Psoas muscle (tissue), 8 donors: ENCODE measurements at places on chromosomes 16 and 17. TPM values are rescaled to one million over a fixed set of nuclear protein-coding genes. Genes with fewer than 3 reads are reported as not detected.

GRCh38 chr16:720447-720989 lies 428 bp upstream of the ANTKMT start:
- peak; percentile 44 for DNase-seq

DNA sequence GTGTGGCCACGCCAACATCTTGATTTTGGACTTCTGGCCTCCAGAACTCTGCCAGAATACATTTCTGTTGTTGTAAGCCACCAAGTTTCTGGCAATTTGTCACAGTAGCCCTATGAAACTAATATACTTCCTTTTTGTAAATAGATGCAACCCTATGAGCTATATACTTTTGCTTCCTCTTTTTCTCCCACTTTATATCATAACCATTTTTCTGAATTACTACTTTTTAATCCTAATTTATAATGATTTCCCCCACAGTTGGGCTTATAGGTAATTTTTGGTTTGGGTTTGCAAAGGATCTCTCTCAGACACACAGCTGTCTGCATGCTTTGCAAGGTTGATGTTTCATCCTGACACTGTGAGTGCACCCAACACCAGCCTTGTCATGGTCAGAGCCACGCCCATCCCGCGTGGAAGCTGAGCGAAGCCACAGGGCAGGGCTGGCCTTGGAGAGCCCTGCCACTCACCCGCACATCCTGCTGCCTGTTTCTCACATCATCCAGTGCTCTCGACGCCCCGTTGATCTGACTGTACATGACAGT lies 5.8 kb downstream of the TRIM25 start:
- peak; percentile 77 for DNase-seq

- DNase-seq, result no peak
These were observed 26.1 kb downstream of the WNT9B start for GRCh38 chr17:46877466-46877865.

GRCh38 chr17:46154151-46154816 lies 38.9 kb downstream of the KANSL1 start:
- no peak for DNase-seq

GRCh38 chr16:12589676-12590075 lies 214.0 kb downstream of the CPPED1 start:
- no peak for DNase-seq

DNA sequence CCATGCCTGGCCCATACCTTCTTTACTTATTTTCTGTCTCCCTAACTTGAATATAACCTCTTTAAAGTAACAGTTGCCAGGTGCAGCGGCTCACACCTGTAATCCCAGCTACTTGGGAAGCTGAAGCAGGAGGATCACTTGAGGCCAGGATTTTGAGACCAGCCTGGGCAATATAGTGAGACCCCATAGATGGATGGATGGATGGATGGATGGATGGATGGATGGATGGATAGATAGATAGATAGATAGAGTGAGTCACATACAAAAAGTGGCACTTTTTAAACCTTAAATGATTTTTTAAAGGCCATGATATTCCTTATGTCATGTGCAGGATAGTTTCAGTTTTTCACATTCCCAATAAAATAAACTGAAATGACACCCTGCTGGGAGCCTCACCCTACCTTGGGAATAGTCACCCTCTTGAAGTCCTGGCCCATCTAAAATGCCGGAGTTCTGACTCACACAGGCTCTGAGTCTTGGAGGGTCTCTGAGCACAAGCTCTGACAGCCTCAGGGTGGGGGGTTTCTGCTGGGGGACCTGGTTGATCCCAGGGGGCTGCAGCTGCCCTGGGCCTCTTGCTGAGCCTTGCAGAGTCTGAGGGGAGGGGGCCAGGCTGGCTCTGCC lies 26.2 kb downstream of the CPNE2 start:
- DNase-seq, result no peak

DNA sequence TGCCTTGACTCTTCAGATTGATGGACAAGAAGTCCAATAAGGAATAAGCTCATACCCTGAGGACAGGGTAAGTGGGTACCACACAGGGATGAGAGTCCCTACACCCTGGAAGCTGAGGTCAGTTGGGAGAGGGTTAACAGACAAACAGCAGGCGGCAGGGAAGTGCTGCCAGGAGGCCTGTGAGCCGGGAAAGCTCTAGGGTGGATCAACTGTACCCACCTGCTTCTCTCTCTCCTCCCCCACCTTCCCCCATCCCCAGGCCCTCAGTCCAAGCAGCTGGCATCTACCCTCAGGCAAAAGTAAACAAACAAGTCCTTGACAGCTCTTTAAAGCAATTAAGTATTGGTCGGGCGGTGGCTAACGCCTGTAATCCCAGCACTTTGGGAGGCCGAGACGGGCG lies 20.7 kb upstream of the MYLK3 start:
- peak; percentile 76 for DNase-seq

DNA sequence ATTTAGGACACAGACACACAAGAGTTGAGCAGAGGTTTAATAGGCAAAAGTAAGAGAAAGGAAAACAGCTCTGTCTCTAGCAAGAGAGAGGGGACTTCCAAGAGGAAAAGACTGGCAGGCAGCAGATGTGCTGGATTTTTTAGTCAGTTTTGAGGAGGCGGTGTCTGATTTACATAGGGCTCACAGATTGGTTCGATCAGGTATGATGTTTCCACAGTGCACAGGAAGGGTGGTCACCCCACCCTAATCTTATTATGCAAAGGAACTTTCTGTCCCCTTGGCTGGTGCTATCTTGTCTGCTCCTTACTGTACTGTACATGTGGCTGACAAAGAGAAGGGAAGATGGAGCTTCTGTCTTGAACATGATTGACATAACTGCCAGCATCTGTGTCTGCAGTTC lies 25.3 kb downstream of the BFAR start:
- DNase-seq, result no peak

DNA sequence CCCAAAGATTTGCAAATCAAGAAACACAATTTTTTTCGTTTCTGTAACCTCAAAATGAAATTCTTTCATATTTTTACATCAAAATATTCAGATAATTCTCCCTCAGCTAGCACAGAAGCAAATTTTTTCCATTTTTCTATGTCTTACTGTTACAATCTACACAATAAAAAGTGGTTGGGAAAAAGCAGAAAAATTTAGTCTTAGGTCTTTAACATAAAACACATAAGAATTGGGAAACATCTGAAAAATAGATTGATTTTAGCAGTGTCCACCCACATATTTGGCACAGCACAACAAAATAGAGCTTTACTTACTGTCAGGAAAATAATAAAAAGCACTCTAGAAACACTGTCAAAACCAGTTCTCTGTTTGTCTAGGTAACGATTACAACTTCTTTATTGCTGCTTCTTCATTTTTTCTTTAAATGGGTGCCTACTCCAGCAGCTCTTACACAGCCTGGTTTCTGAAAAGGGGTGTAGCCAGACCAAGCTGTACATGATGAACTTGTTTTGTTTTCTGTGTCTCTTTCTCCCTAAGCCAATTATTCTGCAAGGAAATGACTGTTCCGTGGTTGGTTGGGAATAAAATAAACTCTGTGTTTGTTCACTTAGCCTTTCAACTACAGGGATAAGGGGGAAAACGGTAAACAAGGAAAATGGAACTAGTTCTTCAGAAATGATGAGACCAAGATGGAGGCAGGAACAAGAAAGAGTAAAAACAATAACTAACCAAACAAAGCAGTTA lies at the start of gene ABCA6:
ABCA6 (minus strand) TSS at position 465 of the 744 bp plus-strand sequence. CDS start 1,192 bp downstream, outside the sequence.
- no peak for DNase-seq

GRCh38 chr16:58034128-58034685 lies 8.7 kb downstream of the MMP15 start:
- DNase-seq, result no peak

DNA sequence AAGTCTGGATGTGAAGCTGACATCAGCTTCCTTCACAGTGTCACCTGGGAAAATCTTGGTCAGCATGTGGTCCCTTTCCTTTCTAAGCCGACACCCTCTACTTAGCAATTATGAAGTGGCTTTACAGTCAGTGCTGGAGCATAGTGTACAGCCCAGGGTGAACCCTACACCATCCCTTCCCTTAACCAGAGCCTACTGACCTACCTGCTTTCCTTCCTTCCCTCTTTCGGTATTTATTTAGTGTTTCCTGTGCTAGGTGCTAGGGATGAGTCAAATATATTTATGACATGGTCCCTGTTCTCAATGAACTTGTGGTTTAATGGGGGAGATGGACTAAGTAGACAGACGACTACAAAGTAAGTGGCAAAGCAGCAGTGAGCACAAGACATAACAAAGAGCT lies 77.5 kb downstream of the CDK5R1 start:
- DNase-seq, result no peak

- peak; percentile 17 for DNase-seq
These were observed at the start of gene HBQ1 for GRCh38 chr16:180101-180675. Gene HBQ1 (plus strand): TSS chr16:180459. CDS start chr16:180487, 28 bp downstream.

DNA sequence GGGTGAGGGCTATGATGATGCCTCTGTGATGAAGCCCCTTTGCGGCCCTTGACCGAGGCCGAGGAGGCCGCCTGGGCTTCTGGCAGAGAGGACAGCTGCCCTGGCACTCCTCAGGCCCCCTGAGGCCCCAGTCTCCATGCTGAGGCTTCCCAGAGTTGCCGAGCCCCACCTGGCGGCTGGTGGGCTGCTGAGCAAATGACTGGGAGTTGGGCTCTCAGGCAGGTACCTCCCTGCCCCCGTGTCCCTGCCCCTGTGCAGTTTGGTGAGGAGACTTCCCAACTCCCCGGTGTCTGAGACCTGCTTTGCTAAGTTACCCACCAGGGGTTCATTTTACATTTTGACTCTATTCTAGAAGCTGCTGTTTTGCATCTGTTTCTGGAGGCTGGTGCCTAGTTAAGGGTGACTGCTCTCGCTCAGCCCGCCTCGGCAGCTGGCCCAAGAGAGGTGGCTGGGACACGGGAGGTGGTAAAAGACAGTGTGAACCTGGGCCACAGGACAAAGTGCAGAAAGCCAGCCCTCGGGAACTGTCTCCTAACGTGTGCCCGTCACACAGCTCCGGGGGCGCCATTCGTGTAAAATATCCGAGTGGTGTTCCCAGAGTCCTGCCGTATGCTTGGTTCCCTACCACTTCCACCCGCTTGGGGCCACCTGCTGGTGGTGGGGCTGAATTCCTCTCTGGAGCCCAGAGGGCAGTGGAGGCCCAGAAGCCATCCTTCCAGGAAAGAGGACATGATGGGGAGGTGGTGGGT lies 134.5 kb downstream of the RAB11FIP4 start:
- no peak for DNase-seq

Gene HAPSTR1
- total RNA-seq, result 78.0 TPM

Gene KRT20
- total RNA-seq, result 0.21 TPM

Gene MEIOB
- not detected for total RNA-seq

Gene STH
- total RNA-seq, result 2.0 TPM
